ENCODE measurements at places on chromosomes 13 and 19. TPM values are rescaled to one million over a fixed set of nuclear protein-coding genes. Genes with fewer than 3 reads are reported as not detected.

The POLR2E gene
- total RNA-seq, result 90.5 TPM

The TMIGD2 gene
- not detected for total RNA-seq

The MUC16 gene
- not detected for total RNA-seq

The CCDC122 gene
- 1.7 TPM for total RNA-seq

All from regular cardiac myocyte (primary cell).